ENCODE measurements at places on chromosomes 5 and 9.

- DNase-seq: no peak
Measured at GRCh38 chr5:163869581-163869980, 364.2 kb downstream of the MAT2B start.

- no peak for DNase-seq
Measured at GRCh38 chr9:95820074-95820473, 55.4 kb upstream of the ERCC6L2 start.

DNA sequence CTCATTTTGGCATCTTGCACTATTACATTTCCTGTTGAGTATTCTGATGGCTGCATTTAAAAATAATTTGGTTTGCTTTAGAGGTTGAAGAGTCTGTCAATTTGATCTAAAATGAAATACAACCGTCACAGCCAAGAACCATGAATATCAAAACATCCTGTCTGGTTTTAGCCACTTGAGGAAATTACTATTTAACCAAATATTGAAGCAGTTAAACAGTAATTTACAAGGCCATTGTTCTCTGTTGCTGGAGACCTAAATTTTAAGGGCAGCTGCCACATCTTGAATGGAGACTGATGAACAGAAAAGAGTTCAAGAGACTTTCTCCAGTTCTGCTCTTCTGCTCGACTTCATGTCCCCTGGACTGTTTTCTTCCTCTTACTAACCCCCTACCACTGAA, 549.4 kb downstream of the LRRC70 start:
- no peak for DNase-seq

GRCh38 chr5:17817990-17818389, 183.7 kb downstream of the TAF11L14 start:
- DNase-seq: no peak

DNA sequence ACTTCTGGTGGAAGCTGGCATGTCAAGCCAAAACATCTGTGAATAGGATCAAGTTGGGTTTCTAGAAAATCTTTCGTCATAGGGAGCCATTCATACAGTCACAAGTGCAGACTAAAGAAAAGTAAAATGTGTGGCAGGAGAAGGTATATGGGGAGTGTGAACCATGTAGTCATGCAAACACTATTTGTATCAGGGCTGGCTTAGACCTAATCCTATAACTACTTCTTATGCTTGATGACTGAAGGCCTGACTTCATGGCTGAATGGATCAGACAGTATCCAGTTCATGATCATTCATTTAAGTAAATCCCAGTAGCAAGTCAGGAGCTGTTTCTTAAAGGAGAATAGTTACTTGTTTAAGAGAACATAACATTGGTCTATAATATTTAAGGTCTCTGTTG, 63.8 kb upstream of the DAPK1 start:
- no peak for DNase-seq

GRCh38 chr9:115169003-115169402, 51.0 kb upstream of the TNC start:
- DNase-seq: no peak

DNA sequence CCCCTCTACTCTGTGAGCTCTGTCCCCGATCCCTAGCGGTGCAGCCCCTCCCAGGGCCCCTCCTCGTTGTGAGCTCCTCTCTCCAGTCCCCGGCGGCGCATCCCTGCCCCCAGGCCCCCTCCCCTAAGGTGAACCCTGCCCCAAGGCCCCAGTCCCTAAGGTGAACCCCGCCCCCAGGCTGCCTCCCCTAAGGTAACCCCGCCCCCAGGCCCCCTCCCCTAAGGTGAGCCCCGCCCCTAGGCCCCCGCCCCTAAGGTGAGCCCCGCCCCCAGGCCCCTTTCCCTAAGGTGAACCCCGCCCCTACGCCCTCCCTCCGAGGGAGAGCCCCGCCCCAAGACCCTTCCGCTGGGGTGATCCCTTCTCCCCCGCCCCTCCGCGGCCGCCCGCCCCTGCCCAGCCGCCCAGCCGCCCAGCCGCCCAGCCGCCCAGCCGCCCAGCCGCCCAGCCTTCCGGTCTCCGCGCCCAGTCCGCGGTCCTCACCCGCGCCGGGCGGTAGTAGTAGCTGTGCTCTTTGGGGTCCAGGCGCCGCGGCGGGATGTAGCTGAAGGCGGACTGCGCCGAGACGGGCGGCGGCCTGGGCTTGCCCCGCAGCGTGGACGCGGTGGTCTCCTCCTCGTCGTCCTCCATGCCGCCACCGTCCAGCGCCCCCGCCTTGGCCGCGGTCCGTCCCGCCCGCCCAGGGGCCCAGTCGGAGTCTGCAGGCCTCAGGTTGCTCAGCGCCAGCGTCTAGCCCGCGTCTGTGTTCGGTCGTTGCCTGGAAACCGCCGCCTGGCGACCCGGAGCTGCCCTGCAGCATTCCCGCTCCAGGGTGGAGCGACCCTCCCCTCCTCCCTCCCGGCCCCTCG, at the start of gene CFAP90:
Gene CFAP90, minus strand, starts transcription at position 739 of the 845 bp plus-strand sequence. Its CDS starts 112 bp downstream, at position 627.
- DNase-seq: no peak

DNA sequence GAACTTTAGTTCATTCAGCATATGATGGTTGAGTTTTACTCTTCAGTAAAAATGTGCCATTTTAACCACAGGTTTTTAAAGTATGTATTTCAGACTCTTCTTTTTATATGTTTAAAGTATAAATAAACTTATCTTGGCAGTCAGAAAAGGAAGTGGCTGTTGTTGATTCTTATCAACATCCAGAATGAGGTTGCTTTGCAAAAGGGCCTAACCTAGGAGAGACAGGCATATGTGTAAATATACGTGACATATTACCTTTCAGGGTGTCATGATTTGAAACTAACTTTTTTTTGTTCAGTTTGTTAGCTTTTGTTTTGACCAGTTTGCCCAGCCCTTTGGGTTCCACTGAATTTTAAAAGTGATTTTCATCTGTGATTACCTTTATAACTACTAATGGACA, 7.4 kb downstream of the SMARCA2 start:
- DNase-seq: no peak

GRCh38 chr5:51382521-51383130, 622 bp upstream of the ISL1 start:
- no peak for DNase-seq

DNA sequence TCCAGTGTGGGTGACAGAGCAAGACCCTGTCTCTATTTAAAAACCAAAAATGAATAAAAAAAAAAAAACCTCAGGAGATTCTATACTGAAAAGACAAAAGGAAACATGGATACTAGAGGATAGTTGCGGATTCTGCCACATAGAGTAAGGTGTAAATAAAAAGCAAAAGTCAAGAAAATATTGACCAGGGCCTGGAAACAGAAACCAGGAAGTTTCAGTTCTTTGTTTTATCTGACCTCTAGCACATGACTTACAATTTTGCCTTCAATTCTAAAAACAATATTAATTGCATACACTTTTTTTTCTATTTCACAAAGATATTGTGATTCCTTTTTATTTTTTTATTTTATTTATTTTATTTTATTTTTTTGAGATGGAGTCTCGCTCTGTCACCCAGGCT, 96.2 kb upstream of the NMUR2 start:
- no peak for DNase-seq

- DNase-seq: no peak
Measured at GRCh38 chr9:103364753-103365152, 369.6 kb downstream of the CYLC2 start.

DNA sequence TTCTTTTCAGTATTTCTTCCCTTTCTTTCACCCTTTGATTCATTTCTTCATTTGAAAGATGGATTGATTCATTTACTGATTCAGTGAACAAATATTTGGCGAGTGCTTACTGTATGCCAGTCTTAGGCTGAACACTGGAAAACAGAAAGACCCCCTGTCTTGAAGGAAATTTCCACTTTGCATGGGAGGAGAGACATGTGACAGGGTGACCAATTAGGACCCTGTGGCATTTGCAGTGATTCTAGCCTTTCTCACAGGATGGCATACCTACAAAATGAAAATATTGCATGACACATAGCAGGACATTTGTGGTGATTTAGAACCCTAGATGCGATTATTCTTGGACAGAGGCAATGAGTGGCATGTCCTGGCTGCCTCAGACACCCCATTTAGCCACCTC, 407.2 kb upstream of the SGCD start:
- no peak for DNase-seq

- DNase-seq: no peak
Measured at GRCh38 chr5:125367702-125368101, 621.3 kb upstream of the ZNF608 start.

- no peak for DNase-seq
Measured at GRCh38 chr9:74172874-74173273, 324.3 kb upstream of the RORB start.

DNA sequence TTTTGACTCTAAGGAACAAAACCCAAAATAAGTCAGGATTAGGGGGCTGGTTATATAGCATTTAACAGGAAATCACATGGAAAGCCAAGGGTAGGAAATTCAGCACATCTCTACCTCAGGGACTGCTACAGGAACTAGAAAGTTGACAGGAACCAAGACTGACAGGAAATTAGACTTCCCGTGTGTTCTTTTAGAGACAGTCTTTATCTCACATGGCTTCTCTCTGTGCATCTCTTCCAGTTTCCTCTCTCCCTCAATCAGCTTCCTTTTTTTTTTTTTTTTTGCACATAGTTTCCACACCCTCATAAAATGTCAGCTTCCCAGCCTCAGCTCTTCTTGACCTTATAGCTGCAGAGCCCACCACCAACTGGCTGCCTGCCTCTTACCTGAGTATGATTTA, 4.8 kb downstream of the RECK start:
- no peak for DNase-seq

GRCh38 chr9:105973951-105974351, 279.6 kb downstream of the TMEM38B start:
- DNase-seq: no peak

DNA sequence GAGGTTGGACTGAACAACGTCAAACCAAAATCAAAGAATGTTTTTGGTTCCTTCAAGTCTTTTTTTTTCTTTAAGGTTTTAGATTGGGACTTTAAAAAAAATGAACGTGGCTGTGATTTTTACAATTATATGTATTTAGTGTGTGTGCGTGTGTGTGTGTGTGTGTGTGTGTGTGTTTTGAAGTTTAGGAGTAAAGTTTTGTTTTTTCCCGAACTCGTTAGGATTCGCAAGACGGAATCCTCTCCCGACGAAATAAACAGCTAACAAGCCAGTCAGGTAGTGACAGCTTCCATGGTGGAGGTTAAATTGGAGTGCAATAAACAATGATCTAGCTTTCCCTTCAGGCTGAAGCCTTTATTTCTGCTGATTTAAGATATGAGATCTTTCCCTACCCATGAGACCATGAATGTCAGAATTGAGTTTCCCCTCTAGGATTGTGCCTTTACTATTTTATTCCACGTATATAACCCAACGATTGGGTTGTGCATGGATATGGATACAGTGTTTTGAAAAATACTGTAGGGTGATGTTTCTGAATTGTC, 1.2 kb downstream of the KIAA1958 start:
- no peak for DNase-seq

- DNase-seq: no peak
Measured at GRCh38 chr9:134025606-134026541, 593 bp downstream of the BRD3OS start.

GRCh38 chr9:122848256-122848943, 20.0 kb upstream of the PDCL start:
- no peak for DNase-seq

DNA sequence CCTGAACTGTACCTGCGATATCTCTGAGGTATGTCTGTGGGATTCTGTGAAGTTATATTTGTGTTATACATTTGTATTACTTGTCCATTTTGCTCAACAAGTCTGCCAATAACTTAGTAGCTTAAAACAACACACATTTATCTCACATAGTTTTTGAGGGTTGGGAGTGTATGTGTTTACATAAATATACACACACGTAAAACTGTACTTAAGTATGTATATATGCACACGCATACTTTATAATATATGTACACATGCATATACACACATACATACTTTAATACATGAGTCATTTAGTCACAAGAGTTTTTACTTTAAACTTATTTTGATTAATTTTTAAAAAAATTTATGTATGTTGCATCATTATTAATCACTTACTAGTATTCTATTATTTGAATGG, 205.9 kb upstream of the EDIL3 start:
- DNase-seq: no peak

DNA sequence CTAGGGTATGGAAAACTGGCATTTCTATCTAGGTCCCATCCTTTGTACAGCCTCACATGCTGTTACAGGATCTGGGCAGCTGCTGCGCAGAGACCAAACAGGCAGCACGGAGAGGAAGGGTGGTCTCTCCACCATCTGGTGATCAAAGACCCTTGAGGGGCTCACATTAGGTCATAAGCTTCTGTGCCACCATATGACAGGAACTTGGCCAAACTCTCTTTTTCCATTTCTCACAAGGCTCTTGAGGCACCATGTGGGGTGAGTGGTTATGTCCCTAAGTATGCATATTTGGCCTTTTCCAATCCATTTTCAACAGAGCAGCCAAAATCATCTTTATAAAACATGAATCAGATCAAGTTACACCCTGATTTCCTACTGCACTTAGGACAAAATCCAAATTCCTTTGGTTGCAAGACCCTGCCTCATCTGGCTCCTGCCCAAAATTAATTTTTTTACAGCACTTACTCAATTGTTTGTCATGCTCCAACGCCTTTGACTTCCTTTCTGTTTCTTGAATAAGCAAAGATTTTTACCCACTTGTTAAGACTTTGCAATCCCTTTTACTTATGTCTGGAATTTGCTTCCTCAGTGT, 730.0 kb downstream of the MAT2B start:
- no peak for DNase-seq

- DNase-seq: no peak
Measured at GRCh38 chr5:91850031-91850430, 466.9 kb upstream of the ARRDC3 start.

DNA sequence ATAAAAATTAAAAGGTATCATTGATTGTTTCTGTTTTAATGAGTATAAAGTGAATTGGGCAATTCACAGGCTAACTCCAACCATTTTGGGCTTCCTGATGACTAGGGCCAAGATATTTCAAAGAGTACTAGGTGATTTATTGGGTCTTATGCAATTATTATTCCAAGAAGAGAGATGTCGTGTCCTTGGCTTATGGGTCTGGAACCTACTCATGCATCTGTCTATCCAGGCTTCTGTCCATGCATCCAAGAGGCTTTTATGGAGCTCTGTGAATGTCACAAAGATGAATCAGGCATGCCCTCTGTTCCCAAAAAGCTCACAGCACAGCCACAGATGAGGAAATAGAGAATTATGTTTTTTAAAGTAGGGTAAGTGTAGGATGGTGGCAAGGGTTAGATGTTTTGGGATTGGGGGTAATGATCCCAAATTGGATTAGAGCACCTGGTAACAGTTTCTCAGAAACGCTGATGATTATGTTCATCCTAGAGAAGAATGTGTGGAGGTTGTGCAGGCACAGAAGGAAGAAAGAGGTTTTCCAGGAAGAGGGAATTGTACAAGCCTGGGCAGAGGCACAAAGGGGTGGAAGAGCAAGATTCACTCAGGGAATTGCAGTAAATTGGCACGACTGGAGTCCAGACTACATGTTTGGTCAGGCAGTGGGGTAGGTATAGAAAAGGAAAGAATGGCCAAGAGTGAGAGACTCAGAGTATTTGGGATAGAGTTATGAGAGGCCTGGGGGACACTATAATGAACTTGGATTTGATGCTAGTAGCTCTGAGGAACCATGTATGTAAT, 83.0 kb upstream of the TNC start:
- no peak for DNase-seq

GRCh38 chr5:10655161-10655971, 91.5 kb downstream of the ANKRD33B start:
- DNase-seq: no peak

- DNase-seq: no peak
Measured at GRCh38 chr9:89657295-89657694, 52.5 kb downstream of the GADD45G start.

Data from cortex of kidney (tissue), 1 donor.